ENCODE measurements at places on chromosomes 12 and 14.

- DNase-seq: no peak
Measured at GRCh38 chr14:32329690-32330285, 690 bp downstream of the AKAP6 start.

DNA sequence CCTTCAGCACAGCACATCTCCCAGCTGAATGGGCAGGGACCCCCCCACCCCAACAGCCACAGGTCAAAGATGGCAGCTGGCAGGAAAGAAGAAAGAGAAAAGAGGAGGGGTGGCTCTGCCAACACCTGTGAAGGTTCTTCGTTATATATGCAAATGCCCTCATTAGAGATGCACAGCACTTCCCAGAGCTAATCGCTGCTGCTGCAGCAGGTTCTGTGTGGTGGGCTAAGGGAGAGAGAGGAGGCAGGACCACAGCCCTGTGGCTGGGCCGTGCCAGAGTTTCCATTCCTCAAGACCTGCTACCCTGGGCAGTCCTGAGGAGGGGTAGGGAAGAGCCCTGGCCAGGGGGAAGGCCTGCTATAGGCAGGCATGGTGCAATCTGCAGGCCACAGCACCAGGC is 28.7 kb downstream of the SMUG1 start:
- no peak for DNase-seq

DNA sequence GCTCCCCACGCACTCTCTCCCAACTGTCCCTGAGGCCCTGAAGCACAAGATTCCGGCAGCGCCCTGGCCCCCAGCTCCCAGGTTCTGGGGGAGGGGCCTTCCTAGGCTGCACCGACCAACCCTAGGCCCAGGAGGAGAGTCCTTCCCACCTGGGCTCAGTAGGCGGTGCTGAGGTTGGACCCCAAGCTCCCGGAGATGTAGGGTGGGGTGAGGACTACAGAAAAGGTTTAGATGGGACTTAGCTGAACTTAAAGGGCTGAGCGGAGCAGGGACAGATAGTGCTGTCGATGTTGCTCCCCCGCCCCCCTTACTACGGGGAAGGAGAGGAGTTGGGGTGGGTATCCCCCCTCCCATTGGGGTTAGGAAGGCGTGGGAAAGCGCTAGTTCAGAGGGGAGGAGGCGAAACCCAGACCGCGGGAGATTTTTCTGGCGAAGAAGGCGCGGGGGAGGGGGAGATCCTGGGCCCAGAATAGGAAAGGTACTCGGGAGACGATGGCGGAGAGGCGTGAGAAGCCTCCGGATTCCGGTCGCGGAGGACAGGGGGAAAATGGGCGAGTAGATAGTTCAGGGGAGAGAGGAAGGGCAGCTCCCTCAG is 4.2 kb upstream of the BAZ2A start:
- DNase-seq: no peak

DNA sequence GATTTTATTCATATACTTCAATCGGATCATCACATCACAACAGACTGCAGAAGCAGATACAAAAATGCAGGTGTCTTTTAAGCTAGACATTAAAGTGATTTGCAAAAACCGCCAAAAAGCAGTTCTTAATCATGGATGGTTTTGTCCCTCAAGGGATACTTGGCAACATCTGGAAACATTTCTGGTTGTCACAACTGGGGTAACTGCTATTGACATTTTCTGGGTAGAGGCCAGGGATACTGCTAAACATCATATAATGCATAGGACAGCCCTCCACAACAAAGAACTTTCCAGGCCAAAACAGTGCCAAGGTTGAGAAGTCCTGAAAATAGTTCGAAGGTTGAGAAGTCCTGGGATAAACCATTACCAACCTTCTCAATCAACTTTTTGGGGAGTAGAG is 101.8 kb upstream of the BBS10 start:
- no peak for DNase-seq

Measured in stimulated activated CD8-positive, alpha-beta memory T cell treated with anti-CD3 and anti-CD28 coated beads, Interleukin-12 subunit alpha, Interleukin-12 subunit beta, amount 100 ng/mL, for 1 hour (primary cell).